Fibroblast of the aortic adventitia (primary cell): ENCODE measurements at places on chromosomes 7 and 10. TPM values are rescaled to one million over a fixed set of nuclear protein-coding genes. Genes with fewer than 3 reads are reported as not detected.

GRCh38 chr7:151178236-151178635, 8.8 kb downstream of the ASB10 start:
- DNase-seq: no peak

DNA sequence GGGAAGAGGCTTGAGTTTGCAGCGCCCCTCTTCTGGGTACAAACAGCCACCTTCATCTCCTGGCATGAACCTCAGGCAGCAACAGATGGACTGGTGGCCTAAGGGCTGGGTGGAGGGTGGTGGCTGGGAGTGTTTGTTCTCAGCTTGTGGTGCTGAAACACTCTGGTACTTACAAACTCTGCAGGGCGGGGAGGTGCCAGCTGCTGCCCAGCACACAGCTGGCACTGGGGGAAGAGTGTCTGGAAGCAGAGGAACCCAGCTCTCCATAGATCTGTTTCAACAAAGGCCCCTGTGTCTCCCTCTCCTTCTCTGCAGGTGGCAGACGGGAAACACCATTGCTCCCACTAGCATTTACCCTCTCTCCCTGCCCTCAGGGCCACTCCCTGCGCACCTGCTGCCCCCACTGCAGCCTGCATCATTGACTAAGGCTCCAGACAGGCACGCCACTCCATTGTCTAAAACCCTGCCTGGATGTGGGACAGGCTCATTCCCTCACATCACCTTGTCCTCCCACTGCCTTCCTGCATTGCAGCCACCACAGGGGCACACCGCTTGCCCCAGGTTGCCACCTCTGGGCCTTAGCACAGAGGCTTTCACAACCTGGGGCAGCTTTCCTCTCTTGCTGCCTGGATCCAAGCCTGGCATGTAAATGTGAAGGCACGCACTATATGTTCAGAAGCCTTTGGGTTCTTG, 6.5 kb downstream of the ARHGAP22 start:
- DNase-seq: no peak

DNA sequence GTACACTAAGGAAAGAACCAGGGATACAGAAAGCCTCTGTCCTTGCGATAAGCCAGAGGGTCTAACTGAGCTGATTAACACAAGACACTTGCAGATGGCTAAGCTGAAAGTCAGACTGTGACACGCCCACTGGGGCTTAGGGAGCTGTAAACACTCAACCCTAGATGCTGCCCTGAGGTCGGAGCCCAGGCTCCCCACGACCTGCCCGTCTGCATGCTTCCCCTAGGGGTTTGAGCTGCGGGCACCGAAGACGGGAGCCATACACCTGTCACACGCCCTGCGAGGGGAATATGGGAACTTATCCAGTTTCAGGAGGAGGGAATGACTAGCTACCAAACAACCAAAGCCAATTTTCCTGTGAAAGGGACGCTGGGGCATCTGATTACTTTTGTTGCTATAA, 96.0 kb downstream of the HTR5A start:
- peak; percentile 15 for DNase-seq

- DNase-seq: no peak
Measured at GRCh38 chr10:119989966-119990365, 97.4 kb downstream of the SEC23IP start.

DNA sequence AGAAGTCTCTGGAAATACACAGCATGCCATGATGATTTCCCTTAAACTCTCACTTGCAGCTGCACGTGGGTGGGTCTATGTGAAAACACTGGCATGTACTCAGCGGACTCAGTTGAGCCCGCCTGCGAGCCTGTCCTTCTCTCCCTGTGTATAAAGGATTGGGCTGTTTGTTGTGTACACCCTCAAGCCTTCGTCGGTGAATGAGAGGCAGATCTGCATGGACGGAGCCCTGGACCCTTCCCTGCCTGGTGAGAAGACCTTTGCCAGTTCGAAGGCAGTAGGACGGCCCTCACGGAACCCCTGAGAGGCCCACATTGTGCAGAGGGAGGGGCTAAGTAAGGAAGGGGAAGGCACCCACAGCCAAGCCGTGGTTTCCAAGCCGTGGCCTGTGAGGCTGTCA, 121.2 kb downstream of the WDFY4 start:
- DNase-seq: no peak

GRCh38 chr10:76311752-76312636, 880.6 kb downstream of the LRMDA start:
- peak; percentile 51 for DNase-seq

- DNase-seq: peak; percentile 10
Measured at GRCh38 chr7:127409629-127410028, 17.1 kb upstream of the ZNF800 start.

DNA sequence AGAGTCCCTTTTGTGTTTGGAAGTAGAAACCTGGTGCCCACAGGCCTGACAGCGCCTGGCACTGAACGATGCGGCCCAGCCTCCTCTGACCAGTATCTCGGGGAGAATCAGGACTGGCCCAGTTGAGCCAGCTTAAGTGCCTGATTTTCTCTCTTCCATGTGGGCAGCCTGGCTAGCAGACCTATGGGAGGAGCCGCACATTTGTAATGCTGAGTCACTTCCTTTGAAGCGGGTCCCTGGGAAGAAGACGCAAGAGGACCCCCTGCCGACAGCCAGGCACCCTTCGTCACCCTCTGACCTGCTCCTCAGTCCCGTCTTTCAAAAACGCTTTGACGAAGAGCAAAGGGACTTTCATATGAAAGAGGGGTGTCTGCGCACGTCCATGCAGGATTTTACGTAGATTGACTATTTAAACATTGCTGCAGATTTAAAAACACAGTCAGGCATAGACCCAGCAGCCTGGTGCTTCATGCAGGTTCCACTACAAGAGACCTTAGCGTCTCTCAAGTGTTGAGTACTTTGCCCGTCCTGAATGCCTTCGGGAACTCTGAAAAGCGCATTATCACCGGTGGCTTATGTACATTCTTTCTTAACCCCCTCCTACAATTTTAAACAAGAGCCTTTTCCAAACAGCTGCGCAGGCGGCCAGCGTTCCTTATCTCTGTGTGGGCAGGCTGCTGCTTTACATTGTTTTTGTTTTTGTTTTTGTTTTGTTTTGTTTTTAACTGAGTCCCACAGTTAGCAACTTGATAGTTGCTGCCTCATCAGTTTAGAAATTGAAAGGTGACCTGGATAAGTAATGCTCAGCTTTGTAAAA, 36.5 kb upstream of the AP5Z1 start:
- DNase-seq: peak; percentile 89

- peak; percentile 17 for DNase-seq
Measured at GRCh38 chr10:43892062-43892770, 243.5 kb upstream of the ZNF32 start.

DNA sequence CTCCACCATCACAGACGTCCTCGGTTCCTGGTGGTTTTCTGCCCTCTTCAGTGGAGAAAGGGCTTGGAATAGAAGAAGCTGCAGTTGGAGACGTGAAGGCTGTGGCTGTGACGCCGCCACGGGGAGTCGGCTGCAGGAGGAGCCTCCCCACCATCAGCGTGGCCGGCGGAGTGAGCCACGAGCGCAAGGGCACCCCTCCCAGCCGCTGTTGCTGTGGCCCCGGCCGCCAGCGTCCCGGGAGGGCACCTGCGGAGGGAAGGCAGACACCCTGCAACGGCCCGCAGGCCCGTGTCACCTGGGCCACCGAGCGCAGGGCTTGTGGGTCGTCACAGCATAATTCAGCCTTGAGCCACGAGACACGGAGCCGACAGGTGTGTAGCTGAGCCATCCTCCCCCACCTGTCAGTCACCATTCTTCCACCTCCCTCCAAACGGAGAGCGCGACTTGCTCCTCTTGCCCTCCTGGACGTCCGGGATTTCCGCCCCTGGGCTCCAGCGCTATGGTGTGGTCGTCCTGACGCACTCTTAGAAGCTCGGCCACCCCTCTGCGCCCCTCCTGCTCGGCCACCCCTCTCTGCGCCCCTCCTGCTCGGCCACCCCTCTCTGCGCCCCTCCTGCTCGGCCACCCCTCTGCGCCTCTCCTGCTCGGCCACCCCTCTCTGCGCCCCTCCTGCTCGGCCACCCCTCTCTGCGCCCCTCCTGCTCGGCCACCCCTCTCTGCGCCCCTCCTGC, 102.7 kb downstream of the PTPRN2 start:
- no peak for DNase-seq

DNA sequence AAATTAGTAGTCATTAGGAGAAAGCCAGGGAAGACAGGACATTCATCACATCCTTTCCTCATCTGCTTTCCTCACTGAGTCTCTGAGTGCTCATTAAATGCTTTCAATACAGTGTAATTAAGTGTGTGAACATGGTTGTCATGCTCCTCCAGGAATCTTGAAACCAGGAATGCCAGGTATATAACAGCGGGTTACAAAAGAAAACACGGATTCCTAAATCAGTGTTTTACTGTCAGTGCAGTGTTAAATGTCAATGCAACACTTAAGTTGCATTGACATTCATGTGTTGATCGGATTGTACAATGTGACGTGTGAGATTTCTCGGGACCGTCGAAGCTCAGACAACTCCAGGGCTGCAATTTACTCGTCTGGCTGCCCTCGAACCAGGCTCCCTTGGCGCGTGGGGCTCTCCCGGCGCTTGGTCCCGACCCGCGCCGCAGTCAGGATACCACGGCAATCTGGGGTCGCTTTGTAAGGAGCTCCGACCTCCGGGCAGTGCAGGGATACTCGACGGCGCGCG, 455 bp upstream of the SPAG6 start:
- DNase-seq: no peak

DNA sequence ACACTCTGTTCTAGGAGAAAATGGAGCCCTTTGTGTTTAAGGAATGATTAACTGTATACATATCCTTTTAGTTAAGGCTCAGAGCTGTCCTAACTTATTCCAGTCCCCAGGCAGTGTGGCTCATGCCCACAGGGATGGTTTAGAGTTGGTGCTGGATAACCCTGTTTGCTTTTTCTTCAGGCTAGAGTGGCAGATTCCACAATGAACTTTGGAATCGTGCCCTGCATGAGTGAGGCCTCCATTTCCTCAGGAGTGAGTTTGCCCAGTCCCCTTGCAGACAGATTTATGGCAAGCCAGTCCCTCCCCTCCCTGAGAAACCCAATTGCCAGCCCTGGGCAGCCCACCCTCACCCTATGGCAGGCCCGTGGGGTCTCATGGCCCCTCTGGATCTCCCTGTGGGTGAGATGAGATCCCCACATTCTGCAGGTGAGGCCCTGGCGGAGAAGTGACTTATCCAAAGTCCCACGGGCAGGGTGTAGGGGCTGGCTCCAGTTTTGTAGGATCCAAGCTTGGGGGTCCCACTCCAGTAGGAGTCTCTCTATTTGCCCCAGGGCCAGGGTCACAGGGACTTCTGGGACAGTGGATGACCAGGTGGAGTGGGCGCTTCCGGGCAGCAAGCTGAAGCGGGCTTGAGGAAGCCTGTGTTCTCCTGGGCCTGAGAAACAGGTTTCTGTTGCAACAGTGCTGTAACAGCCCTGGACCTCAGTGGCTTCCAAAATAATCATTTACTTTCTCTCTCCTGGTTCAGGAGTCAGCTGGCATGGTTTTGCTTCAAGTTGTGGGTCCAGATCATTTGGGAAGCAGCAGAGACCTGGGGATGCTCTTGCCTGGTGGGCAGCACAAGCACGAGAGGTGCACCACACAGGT, 9.0 kb upstream of the COMTD1 start:
- DNase-seq: no peak

DNA sequence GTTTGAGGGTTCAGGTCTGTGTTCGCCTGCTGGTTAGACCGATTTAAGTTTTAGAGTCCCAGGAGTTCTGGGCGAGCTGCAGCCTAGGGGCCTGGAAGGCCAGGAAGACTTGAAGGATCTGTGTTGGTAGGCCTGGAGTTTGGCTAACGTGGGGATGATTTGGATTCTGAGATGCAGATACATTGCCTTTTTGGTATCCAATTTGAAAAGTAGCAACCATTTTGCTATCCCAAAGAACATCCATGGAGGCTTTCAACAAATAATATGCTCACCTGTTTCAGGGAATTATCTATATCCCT, 433 bp upstream of the TRIM4 start:
- DNase-seq: no peak

GRCh38 chr10:31694126-31694685, 234.4 kb downstream of the ARHGAP12 start:
- DNase-seq: no peak

DNA sequence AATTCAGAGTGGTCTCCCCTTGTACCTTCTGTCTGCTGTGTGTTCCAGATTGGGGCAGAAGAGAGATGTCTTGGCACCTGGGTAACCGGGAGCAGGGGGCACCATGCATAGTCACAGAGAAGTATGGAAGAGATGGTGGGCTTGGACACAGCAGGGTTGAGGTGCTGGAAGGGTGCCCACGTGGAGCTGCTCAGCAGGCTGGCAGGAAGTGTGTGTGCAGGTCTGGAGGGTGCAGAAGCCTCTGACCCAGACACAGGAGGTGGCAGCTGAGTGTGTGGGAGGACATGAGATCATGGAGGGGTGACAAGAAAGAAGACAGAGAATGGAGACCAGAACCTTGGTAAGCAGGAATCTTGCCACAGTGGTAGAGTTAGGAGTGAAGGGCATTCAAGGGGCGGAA, 42.3 kb upstream of the DUSP5 start:
- DNase-seq: no peak

DNA sequence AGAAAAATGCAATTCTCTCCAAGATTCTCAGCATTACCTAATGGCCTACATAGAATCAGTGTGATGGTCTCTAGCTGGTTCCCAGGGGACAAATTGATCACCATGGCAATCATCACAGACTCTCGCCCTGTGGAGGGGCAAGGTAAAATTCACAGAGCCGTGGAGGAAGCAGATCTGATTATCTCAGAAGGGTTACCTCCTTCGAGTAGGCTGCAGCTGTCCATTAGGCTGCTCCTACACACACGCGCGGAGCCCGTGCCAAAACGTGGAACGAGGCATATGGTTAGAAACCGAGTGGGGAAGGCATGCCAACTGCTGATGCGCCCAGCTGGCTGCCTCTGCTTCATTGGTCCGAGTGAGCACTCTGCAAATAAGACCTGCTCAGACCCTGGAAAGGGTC, 52.8 kb upstream of the PTER start:
- DNase-seq: no peak

GRCh38 chr7:1917221-1918062, 247.4 kb downstream of the ELFN1 start:
- DNase-seq: peak; percentile 67

GRCh38 chr10:97178074-97178473, 7.7 kb downstream of the SLIT1 start:
- no peak for DNase-seq

DNA sequence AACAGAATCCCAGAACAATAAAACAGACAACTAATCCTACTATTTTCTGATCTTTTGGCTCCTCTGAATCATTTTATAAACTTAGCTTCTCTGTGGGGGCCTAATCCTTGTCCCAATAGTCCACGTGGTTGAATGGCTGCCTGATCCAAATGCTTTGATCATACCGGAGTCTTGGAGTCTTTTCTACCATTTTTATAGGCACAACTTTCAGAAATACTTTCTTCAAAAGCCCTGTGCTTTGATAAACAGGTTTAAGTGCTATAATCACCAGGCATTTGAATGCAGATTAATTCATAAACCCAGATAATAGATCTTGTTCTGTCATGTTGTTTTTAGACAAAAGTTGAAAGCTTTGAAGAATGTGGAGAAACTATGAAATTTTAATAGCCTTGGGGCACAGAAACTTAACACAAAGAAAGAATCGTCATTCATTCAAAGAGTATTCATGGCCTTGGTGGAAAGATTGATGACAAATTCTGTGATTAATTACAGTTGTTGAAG, 163.7 kb downstream of the AHR start:
- DNase-seq: no peak

Gene CCL24
- total RNA-seq: not detected in 2 replicates

Gene GRM3
- total RNA-seq: not detected in 2 replicates

Gene CLDN4
- 0.54 and 0.74 TPM in 2 replicates for total RNA-seq

Gene GALNT17
- total RNA-seq: 0.18 TPM in 1 of 2 replicates, not detected in the other

Gene EXOC6
- total RNA-seq: 1.1 and 16.5 TPM in 2 replicates

Gene SNCG
- 2.8 and 18.2 TPM in 2 replicates for total RNA-seq

Gene SPDYE11
- 0.08 TPM in 1 of 2 replicates, not detected in the other for total RNA-seq

Gene ERCC6
- total RNA-seq: 51.1 and 79.7 TPM in 2 replicates

Gene BLNK
- total RNA-seq: not detected in 2 replicates

Gene BUB3
- 113 and 182 TPM in 2 replicates for total RNA-seq

Gene BNIP3
- total RNA-seq: 65.1 and 81.4 TPM in 2 replicates

Gene ZNF107
- total RNA-seq: 2.9 and 5.6 TPM in 2 replicates

Gene CDNF
- 1.2 and 2.4 TPM in 2 replicates for total RNA-seq
